Occipital lobe (tissue), 3 donors: ENCODE measurements at places on chromosomes 7 and 10. TPM values are rescaled to one million over a fixed set of nuclear protein-coding genes. Genes with fewer than 3 reads are reported as not detected.

The TMEM270 gene
- not detected for total RNA-seq

The KCP gene
- 0.16 TPM for total RNA-seq

The TBXAS1 gene
- 3.4 TPM for total RNA-seq

The COL28A1 gene
- 0.62 TPM for total RNA-seq

DNA sequence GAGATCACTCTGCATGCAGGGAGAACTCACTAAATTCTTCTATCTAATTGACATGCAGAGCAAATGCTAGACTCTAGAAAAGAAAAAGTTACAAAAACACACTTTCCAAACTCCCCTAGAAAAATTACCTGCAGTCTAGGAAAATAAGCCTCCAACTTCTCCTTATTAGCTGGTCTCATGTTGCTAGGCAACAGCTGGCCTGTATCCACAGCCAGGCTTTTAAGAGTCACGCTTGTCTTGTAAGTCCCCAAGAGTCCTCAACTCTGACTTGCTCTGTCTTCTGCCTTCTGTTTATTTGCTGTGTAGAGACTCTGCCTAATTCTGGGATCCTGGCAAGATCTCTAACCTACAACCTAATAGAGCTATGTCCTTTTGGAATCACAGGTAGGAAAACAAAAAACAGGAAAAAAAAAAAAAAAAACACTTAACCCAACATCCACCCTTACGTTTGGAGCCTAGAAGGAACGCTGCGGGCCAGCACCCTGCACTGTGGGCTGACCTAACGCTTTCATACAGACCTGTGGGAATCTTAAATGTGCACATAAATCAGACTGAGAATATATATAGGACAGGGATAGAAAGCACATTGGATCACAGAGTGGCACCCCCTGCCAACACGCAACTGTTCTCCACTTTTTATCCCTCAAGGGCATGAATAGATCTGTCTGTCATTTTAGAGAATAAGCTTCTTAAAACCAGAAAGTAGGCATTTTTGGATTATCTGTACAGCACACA, 117.0 kb upstream of the PTPRZ1 start:
- no peak for DNase-seq

GRCh38 chr10:74947781-74948401, 121.5 kb downstream of the KAT6B start:
- no peak for DNase-seq

DNA sequence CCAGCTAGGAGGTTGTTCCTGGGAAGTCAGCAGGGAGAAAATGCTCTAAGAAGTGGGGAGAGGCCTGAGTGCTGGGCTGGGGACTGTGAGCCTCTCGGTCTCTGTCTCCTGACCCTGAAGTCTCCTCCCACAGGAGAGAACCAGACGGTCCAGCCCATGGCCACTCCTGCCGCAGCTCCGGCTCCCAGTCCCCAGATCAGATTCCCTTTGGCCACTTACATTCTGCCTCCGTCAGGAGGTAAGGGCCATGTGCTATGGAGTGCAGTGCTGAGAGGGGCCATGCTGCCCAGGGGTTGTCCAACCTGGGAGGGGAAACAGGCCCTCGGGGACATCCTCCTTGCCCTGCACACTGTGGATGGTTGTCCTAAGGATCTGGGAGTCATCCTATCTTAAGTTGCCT, 21.3 kb upstream of the ZNF467 start:
- DNase-seq, result no peak

- DNase-seq, result no peak
These were observed 126.3 kb downstream of the CACNA2D1 start for GRCh38 chr7:82317257-82317721.

GRCh38 chr10:28354511-28354910, 51.6 kb upstream of the MPP7 start:
- DNase-seq, result no peak

- DNase-seq, result no peak
These were observed 71.3 kb downstream of the ANLN start for GRCh38 chr7:36460811-36461429.

DNA sequence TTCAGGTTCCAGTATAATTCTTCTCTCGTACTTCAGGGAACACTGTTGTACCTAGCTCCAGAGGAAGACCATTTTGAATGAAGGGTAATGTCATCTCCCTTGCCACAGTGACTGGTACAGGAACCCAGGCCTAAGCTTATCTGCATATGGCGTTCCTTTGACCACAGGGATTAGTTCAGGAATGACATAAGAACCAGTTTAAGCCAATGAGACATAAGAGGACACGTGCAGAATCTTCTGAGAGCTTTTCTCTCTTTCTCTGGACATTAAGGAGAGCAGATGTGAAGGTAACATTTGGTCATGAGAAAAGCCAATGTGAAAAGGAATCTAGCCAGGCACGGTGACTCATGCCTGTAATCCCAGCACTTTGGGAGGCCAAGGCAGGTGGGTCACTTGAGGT, 21.8 kb upstream of the HIBADH start:
- DNase-seq, result no peak

- no peak for DNase-seq
These were observed 154.7 kb downstream of the ANK3 start for GRCh38 chr10:60235001-60235400.

DNA sequence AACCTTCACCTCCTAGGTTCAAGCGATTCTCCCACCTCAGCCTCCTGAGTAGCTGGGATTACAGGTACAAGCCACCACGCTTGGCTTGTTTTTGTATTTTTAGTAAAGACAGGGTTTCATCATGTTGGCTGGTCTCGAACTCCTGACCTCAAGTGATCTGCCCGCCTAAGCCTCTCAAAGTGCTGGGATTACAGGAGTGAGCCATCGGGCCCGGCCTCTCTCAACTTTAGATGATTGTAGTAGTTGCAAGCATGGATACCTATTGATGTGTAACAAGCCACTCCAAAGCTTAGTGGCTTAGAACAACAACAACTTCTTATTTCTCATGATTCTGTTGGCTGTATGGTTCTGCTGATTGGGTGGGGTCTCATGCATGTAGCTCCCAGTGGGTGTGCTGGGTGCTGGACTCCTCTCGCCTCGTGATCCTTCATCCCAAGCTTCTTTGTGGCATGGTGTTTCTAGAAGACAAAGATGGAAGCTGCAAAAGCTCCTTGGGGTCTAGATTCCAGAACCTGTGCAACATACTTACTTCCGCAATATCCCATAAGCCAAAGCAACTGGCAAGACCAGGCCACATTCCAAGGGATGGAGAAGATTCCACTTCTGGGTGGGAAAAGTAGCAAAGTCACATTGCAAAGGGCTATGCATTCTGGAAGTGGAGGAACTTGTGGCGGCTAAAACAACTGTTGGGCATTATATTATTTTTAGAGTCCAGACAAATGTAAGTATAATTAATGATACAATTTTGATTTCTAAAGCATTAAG, 37.9 kb downstream of the SKIDA1 start:
- DNase-seq, result no peak

- no peak for DNase-seq
These were observed 156.8 kb upstream of the LYZL1 start for GRCh38 chr10:29131952-29132547.

DNA sequence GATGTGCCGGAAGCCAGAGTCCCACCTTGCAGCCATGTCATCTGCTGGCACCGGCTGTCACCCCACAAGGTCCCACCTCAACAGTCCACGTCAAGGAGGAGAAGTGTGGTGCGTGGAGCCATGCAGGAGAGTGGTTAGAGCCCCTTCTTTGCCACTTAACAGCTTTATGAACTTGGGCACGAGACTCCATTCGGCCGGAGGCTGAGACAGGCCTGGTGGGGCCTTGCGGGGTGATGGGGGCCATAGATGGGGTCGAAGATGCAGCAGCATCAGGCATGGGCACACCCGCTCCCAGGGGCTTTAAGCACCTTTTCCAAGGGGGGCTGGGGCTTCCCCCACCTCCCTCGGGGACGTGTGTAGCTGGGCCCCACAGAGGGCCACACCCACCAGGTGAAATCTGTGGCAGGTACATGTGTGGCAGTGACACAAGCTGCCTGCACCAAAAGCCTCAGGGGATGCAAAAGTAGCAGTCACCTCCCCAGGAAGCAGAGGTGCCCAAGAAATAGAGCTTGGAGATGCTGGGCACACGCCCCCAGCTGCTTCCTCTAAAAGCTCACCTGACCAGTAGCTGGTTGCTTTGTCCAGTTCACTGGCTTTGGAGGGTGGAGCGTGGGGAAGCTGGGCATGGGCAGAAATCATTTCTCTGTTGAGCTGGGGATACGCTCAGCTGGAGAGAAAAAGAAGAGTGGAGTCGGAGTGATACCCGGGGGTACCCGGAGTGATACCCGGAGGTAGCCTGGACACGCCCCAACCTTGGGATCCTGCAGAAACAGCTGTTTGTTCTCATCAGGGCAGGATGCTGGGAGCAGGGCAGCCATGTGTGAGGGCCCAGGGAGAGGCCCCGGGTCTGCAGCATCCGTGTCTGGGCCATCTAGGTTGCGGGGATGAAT, 199.8 kb downstream of the EBF3 start:
- no peak for DNase-seq

DNA sequence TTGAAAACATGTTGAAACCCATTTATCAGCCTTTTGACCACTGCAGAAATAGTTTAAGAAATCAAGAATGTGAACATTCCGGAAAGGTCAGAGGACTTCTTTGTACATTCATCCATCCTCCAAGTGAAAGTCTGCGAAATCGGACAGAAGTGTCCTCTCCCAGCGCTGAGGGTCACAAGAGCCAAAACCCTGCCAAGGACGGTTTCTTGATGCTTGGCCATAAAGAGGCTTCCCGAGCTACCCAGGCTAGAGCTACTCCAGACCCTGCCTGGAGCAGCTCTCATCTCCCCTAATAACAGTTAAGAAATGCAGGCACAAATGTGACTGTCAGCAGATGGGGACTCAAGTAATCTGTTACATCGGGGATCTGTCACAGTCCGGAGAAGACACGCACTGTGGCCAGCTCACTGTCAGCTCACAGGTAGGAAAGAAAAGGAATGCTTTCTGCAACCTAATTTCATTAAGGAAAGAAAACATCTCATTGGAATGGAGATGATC, 4.5 kb upstream of the CYTH3 start:
- DNase-seq, result no peak

GRCh38 chr7:16619979-16620408, 25.6 kb downstream of the ANKMY2 start:
- DNase-seq, result no peak

GRCh38 chr7:81260152-81260551, 341.3 kb upstream of the SEMA3C start:
- DNase-seq, result no peak

- no peak for DNase-seq
These were observed 52.9 kb downstream of the BTAF1 start for GRCh38 chr10:91976317-91977051.

DNA sequence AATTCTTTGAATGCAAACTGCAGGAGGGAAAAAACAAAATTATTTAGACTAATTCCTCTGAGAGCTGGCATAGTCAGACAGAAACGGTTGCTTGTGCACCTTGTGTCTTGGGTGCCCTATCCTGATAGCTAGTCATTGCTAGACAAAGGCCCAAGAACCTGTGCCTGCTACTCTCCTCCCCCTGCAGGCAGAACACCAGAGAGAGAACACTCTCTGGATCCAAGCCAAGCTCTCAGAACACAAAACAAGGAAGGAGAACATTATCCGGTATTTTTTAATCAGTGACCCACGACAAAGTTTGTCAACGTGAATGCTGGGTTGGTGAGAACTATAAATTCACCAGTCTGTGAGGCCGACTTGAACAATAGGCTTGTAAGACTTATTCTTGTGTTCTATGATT, 18.8 kb upstream of the PPP1R9A start:
- no peak for DNase-seq

GRCh38 chr10:55668326-55668922, 692.6 kb downstream of the ZWINT start:
- no peak for DNase-seq

DNA sequence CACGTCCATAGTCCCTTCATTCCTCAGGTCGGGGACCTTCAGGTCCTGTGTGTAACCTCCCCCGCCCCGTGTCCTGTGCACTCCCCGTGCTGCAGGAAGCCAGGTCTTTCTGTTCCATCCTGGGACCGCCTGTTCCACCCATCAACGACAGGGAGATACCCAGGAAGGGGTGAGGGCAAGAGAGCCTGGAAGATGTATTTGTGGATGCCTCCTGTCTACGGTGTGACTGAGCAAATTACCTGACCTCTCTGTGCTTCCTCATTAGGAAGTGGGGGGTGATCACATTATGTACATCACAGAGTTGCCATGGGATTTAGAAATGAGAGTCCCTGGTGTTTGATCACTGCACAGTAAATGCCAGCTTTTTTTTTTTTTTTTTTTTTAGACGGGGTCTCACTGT, 46.3 kb downstream of the GRID2IP start:
- DNase-seq, result no peak
